ENCODE measurements at places on chromosomes 4 and X. TPM values are rescaled to one million over a fixed set of nuclear protein-coding genes. Genes with fewer than 3 reads are reported as not detected.

- ATAC-seq, result no peak
These were observed 656.7 kb upstream of the NDST4 start for GRCh38 chr4:115770046-115770543.

UGT8 gene
- 0.73 TPM for total RNA-seq

- ATAC-seq, result no peak
These were observed 70.8 kb downstream of the LUZP4 start for GRCh38 chrX:115360220-115360781.

FAM149A gene
- total RNA-seq, result 36.9 TPM

GRCh38 chr4:153904011-153904410 is 115.1 kb upstream of the SFRP2 start:
- ATAC-seq, result no peak

- ATAC-seq, result no peak
These were observed 248.6 kb upstream of the BOD1L1 start for GRCh38 chr4:13876131-13876530.

- no peak for ATAC-seq
These were observed 161.5 kb upstream of the GATB start for GRCh38 chr4:151922306-151922705.

- ATAC-seq, result no peak
These were observed 10.5 kb upstream of the NDUFC1 start for GRCh38 chr4:139312552-139313332.

All from gastroesophageal sphincter (tissue), 4 donors.